ENCODE measurements at places on chromosomes 5 and 9.

- DNase-seq: no peak
Observed at GRCh38 chr5:20636686-20637085, 648.7 kb upstream of the CDH18 start.

DNA sequence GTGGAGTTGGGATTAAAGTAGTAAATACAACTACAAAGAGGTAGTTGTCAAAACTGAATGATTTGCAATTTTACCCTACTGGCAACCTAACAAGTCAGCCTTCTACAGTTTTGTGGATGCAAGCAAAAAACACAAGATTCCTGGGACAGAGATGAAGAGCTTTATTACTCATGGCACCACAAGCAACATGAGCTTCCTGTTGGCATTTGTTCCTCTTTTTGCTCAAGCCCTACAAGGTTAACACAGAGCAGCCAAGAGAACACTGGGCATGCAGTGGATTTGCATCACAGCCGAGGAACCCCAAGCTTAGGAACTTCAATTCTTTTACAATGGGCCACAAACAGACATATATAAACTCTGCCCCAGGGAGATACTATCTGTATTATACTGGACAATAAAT lies 28.8 kb upstream of the DMAC1 start:
- no peak for DNase-seq

DNA sequence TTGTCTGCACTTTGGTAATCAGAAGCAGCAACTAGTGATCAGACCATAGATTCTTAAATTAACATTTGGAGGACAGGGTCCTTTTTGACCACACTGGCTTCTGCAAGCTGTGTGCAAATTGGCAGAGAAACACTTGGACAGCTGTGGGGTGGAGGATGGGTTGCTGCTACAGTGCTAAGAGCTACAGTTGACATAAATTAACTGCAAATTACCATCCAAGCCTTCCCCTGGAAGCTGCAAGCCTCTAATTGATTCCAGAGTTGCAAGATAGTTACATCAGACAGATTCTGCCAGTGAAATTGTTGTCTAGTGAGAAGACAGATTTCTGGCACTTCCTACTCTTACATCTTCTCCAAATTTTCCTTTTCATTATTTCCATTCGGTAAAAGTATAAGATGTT lies 517.7 kb downstream of the DIRAS2 start:
- no peak for DNase-seq

DNA sequence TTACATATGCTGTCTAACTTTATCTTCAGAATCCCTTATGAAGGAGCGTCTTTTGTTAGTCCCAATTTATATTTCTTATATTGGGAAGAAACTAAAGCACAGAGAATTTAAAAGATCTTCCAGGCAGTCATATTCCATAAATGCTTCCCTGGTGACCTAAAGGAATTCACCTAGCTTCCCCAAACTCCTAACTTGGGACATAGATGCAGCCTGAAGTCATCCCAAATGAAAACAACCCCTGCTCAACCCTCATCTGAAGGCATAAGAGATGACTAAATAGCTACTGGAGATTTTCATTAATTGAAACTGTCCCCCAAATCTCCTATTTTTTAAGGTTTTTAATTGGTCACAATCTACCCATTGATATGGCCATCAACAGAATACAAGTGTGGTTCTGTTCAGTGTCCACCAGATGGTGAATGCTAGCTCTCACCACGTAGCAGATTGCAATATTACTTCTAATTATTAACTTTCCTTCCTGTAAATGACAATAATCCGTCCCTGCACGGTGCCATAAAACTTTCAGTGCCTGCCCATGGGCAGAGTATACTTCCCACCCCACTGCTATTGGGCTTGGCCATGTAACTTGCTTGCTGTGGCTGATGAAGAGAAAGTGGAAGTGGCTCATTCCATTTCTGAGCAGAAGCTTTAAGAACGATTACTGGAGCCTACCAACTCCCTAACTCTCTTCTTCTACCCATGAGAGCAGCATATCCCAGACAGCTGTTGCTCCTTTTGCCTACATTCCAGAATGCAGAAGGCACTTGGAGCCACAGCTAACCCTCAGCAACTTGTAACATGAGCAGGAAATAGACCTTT lies 18.7 kb downstream of the PRUNE2 start:
- DNase-seq: no peak

DNA sequence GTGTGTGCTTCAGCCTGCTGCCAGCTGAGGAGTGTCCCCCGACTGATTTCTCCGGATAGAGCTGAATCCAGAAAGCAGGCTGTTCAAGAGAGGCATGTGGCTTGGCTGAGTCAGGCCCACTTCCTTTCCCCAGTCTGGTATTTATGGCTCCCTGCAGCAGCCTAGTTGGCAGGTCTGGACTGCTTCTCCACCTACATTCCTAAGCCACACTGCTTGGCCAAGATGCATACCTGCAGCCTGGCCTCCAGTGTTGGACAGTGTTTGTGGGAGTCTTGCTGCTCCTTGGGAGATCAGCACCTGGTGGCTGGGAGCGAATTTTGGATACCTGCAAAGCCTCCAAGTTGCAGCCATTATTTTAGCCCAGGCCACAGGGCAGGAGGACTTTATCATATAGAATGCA lies 670.8 kb downstream of the ACTL7B start:
- no peak for DNase-seq

Data from adrenal gland (tissue), 19 donors.